ENCODE measurements at places on chromosomes 5 and 9. TPM values are rescaled to one million over a fixed set of nuclear protein-coding genes. Genes with fewer than 3 reads are reported as not detected.

HTR1A gene
- not detected for total RNA-seq

IL13 gene
- 19.6 TPM for total RNA-seq

- no peak for DNase-seq
Measured at GRCh38 chr5:123705741-123706140, 193.8 kb downstream of the CSNK1G3 start.

DNA sequence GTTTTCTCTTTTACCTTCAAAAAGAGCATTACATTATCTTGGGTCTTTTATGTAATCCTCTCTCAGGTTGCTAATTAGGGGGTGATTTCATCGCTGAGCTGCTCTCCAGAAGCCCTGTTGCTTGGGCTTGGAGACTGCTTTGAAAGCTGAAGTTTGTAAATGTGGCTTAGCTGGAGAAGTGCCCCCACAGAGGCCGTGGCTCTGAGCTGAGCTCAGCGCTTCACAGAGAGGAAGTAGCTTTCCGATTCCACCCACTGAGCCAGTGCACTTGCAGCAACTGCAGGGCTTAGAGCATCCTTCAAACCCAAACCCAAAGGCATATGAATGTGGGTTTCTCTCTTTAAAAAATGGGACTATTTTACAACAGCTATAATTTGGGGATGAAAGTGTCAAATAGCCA, 13.7 kb upstream of the NXNL2 start:
- no peak for DNase-seq

GRCh38 chr5:142621227-142621626, 64.7 kb downstream of the FGF1 start:
- DNase-seq = no peak

- no peak for DNase-seq
Measured at GRCh38 chr5:31471916-31472315, 60.0 kb downstream of the DROSHA start.

DNA sequence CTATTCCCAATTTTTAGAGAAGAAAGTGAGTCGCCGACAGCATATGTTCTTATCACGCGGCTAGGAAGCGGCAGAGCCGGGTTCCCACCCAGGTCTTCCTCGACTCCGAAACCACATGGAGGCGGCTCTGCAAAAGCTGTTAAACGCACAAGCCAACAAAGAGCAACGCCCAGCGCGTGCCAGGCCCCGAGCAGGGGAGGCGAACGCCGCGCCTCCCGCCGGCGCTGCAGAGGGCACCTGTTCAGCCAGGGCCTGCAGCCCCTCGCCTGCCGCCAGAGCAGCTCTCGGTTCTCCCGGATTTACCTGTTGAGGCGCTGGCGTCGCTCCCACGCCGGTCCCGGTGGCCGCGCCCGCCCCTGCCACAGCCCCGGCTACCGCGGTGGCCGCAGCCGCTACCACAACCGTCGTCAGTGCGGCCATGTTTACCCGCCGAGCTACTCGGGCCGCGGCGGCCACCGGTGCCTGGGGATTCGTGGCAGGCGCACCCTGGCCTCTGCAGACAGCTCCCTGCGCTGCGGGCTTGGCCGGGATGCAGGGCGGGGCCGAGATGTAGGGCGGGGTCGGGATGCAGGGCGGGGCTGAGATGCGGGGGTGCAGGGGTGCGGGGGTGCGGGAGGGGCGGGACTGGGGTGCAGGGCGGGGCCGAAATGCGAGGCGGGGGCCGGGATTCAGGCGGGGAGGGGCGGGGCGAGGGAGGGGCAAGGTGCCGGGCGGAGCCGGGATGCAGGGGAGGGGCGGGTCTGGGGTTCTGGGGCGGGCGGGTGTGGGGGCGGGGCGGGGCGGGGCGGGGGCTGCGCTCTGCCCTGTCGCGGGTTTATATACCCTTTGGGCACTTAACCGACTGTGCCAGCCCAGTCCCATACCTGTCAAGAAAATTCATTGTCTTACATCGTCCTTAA, at the start of gene CCDC112:
Gene CCDC112, minus strand, starts transcription at position 531 of the 899 bp plus-strand sequence. Its CDS starts 111 bp downstream, at position 420.
- peak; percentile 69 for DNase-seq

DNA sequence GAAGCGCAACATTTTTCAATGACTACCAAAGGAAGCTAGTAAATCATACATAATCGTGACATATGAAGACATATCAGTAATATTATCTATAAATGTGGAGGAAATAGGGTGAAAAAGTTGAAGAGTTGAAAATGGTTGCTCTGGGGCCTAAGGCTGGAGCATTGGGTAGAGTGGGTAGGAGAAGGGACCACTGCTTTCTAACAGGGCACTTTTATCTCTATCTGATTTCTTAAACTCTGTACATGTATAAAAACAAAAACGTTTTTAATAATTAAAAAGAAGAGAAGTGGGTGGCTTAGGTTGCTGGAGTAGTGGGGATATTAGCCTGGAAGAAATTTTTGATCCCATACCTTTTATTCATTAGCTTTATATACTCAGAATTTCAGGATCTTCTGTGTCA, 44.2 kb upstream of the ITGA1 start:
- DNase-seq = no peak

GRCh38 chr5:146515473-146516150, 378 bp downstream of the GPR151 start:
- DNase-seq = no peak

DNA sequence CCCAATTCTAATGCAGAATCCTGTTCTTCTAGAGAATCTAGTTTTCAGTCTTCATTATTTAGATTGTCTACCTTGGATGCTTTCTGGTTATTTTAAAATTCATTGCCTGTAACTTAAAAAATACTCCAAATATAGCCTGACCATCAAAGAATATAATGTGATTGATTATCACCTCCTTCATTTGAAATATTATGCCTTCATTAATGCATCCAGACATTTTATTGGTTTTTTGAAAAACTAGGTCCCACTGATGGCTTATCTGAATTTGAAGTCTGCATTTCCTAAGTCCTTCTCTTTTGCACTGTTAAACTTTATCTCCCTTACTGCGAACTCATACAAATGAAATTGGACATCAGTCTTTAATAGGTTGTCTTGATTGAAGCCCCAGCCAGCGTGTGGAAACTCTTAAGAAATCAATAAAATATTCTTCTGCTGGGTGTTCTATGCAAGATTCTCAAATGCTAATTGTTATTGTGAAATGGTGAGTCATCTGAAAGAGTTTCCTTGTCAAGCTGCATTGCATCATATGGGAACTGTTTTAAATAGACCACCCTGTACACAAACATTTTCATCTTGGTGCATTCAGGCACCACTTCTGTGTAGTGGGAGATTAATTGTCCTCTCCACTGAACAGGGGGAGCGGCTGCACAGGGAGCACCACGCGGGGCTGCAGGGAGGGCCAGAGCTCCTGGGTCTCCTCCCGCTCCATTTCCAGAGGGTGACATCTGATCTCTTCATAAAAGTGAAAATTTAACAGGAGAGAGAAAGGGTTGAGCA, 92.3 kb upstream of the FANCC start:
- no peak for DNase-seq

DNA sequence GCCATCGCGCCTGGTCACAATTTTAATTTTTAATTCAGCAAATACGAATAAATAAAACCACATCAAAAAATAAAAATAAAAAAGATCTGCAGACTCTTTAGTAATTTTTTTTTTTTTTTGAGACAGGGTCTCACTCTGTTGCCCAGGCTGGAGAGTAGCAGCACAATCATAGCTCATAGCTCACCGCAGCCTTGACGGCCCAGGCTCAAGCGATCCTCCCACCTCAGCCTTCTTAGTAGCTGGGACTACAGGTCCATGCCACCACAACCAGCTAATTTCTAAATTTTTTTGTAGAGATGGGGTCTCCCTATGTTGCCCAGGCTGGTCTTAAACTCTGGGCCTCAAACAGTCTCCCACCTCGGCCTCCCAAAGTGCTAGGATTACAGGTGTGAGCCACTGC, 14.2 kb downstream of the NANS start:
- no peak for DNase-seq

DNA sequence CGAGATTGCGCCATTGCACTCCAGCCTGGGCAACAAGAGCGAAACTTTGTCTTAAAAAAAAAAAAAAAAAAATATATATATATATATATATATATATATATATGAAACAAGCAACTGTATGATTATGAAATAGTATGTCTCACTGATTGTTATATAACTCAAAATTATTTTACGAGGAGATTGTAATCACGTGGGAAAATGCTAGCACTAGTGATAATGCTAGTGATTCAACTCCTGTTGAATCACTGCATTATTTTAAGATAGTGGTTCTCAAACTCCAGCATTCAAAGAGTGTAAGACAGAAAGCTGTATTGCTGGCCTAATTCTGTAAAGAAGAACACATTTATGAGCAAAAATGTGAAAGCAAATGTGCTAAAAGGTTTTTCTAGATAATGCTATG, 12.4 kb upstream of the PTPN3 start:
- no peak for DNase-seq

- DNase-seq = no peak
Measured at GRCh38 chr5:78718824-78719223, 70.3 kb upstream of the LHFPL2 start.

Data from natural killer cell treated with Interleukin-12 subunit alpha and Interleukin-12 subunit beta and Interleukin-15 and Interleukin-18, amount 100 ng/mL, for 72 hours (primary cell).